ENCODE measurements at places on chromosomes 3 and 15. TPM values are rescaled to one million over a fixed set of nuclear protein-coding genes. Genes with fewer than 3 reads are reported as not detected.

The ROPN1 gene
- not detected for total RNA-seq

The FGD5 gene
- 62.9 TPM for total RNA-seq

The FES gene
- total RNA-seq, result 74.2 TPM

The GP9 gene
- not detected for total RNA-seq

The ATP8B4 gene
- 75.3 TPM for total RNA-seq
